ENCODE measurements at places on chromosomes 1 and 21.

DNA sequence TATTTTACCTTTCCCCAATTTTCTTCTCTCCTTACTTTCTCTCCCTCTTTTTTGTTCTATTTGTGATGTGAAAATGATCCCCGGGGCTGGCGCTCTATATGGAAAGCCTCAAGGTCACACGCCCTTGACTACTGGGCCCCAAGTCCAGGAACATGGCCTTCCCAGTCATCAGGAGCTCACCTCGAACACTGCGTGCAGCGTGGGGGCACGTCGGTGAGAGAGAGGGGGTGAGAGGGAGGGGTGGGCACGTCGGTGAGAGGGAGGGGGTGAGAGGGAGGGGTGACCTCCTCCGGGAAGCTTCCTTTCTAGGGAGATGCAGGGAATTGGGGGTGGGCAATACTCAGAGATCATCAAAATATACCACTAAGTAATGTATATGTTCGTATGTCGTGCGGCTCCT is 94.6 kb upstream of the TMPRSS2 start:
- no peak for DNase-seq

DNA sequence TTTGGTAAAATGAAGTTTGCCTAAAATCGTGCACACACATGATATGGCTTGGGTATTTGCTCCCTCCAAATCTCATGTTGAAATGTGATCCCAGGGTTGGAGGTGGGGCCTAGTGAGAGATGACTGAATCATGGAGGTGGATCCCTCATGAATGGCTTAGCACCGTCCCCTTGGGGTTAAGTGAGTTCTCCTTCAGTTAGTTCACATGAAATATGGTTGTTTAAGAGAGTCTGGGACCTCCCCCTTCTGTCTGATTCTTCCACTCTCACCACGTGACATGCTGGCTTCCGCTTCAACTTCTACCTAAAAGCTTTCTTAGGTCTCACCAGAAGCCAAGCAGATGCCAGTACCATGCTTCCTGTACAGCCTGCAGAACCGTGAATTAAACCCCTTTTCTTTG is 58.4 kb downstream of the SIPA1L2 start:
- DNase-seq, result no peak

GRCh38 chr21:33950431-33951079 is 35.0 kb upstream of the ATP5PO start:
- no peak for DNase-seq

DNA sequence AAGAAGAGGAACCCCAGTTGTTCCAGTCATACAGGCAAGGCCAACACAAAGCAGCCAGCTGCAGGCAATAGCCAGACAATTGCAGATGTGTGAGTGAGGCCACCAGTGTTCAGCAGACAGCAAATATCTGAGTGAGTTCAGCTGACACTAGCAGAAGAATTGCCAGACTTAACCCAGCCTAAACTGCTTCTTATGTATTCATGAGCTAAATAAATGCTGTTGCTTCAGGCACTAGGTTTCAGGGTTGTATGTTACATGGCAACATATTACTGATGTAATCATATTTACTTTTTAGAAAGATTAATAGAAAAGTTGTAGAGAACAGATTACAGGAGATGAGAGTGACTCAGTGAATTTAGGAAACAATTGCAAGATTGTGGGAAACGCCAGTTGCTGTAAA is 129.8 kb upstream of the CHODL start:
- no peak for DNase-seq

All from activated T-cell treated with anti-CD3 and anti-CD28 coated beads, Interleukin-2, amount 50 U/mL, for 1 hour (primary cell).